Uterus (tissue), 4 donors: ENCODE measurements at places on chromosomes 2 and 18.

- DNase-seq = no peak
Measured at GRCh38 chr2:121969766-121970639, 214.6 kb downstream of the TSN start.

DNA sequence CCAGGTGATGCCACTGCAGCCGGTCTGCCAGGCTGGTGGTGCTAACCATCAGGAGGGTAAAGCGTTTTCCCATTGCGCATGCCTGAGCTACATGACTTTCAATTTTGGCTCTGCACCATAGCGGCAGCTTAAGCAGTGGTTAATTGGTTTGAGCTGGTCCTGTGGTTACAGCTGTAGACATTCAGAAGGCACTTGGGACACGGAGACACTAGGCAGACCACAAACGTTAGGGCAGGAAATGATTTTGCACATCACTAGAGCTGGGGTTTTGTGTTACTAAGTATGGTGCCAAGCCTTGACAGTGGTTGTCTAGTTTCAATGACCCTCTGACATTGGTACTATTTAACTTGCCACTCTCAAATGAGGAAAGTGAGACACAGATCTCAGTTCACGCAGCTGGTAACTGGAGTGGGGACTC lies 28.9 kb upstream of the CNOT11 start:
- no peak for DNase-seq

DNA sequence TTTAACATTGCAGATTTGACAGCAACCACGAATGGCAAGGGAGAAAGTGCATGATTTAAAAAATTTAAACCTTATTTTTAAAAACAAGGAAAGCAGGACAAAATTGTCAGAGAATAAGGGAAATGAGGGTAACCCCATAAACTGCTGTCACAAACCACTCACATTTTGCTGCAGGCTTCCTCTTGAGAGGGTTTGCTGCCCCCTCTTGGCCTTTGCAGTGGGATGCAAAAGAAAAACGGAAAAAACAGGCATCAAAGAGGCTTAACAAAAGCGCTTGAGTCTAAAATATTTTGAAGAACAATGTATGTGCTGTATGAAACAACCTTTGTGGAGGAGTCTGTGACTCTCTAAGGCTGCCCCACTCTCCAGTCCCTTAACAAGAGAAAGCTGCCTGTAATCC lies 91.6 kb downstream of the TMX3 start:
- DNase-seq = peak; percentile 20

GRCh38 chr2:192414794-192415193 lies 220.1 kb upstream of the TMEFF2 start:
- no peak for DNase-seq

GRCh38 chr2:238996331-238997136 lies 148.6 kb downstream of the TWIST2 start:
- no peak for DNase-seq

DNA sequence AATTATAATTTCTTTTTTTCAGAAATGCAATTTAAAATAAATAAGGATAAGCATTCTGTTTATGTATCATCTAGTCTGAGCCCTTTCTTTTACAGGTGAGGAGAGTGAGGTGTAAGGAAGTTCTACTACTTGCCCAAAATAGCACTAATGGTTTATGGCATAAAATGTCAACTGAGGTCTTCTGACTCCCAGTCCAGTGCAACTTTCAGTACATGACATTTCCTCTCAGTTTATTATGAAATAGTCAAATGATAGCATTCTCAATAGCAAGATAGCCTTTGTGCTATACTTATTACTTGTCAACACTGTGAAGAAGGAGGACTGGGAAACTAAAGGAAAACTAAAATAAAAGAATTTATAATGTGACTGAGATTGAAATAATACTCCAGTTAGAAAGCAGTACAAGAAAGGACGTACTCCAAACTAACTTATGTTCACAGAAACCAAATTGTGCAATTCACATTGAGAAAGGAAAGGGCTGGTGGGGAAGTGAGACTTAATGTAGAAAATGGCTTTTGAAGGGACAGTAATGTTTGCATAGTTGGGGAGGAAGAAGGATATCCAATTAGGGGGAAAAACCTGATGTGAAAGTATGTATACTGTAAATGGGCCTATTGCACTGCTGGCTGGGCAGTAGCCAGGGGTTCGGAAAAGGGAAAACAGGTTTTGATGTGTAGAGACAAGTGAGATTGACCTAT lies 166.7 kb upstream of the ZEB2 start:
- DNase-seq = no peak

GRCh38 chr2:108288534-108289106 lies at the start of gene SULT1C2:
TSS of gene SULT1C2 (plus strand) at chr2:108288895. CDS start at chr2:108293668, 4,773 bp downstream.
- no peak for DNase-seq

GRCh38 chr2:11022064-11022463 lies 110.3 kb downstream of the KCNF1 start:
- DNase-seq = no peak

DNA sequence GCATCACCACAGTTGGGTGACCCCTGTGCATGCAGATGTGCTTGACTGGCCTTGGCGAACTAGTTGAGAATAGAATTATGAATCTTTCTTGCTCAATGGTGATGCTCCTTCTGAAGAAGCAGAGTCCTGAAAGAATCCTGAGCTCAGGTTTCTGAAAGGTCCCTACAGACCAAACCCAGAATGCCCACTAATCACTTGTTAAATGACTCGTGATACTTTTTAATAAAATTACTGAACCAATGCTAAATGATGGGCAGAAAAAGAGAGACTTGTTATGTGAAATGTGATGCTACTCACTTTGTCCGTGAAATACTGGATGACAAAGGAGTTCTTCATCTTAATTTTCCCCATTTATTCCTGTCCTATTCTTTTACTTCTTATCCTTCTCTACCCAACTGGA lies 263.5 kb upstream of the LRRTM1 start:
- DNase-seq = no peak
